ENCODE measurements at places on chromosomes 5 and 9.

GRCh38 chr9:127526655-127527559 is 75.6 kb downstream of the LRSAM1 start:
- DNase-seq: no peak

- DNase-seq: no peak
These were observed 406.9 kb upstream of the ACTBL2 start for GRCh38 chr5:57889558-57889957.

- DNase-seq: no peak
These were observed 75.6 kb downstream of the CRB2 start for GRCh38 chr9:123431581-123431980.

- no peak for DNase-seq
These were observed 18.9 kb downstream of the WNT8A start for GRCh38 chr5:138102454-138103318.

DNA sequence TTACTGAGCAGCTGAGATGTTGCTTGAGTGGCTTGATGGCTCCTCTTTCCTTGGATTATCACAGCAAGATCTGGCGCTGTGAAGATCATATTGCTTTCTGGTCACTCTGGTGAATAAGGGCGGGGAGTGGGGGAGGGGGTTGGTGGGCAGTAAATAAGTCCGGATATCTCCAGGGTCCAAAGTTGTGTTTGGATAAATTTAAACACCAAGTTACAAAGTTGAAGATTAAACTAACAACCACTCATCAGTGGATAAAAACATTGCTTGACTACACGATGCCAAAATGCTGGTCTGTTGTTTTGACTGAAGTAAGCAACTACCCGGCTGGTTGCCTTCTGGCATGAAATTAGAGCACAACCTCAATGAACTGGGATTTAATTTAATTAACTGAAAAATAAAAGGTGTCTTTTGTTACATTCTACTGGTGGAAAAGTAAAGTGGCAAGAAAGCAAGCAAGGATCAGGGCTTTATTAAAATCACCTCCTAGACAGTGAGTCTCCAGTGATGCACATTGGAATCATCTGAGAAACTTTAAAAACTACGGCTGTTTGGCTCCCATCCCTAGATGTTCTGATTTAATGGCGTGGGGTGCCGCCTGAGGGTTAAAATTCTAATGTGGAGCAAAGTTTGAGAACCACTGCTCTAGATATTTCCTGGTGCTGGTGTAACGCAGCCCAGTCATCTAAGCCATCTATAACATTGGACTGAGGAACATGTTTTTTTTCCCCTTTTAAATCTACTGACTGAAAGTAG is 86.7 kb upstream of the AGXT2 start:
- DNase-seq: no peak

DNA sequence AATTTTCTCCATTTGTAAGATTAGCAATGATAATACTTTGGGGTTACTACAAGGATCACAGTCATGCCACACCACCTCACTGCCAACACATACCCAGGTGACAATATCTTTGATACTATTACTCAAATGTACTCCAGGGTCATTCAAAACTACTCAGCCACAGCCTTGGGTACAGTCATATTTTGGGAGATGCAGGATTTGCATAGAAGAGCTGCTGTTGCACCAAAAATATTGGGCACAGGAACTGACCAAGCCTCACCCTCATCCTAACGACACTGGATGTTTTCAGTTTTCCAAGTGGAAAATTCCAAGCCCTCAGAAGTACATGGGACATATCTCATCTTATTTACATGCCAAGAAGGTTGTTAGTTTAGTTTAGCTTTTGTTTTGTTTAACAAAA is 120.9 kb upstream of the C6 start:
- no peak for DNase-seq
